ENCODE measurements at places on chromosomes 6 and 20.

- no peak for DNase-seq
These were observed 22.1 kb upstream of the POM121L2 start for GRCh38 chr6:27334141-27334540.

DNA sequence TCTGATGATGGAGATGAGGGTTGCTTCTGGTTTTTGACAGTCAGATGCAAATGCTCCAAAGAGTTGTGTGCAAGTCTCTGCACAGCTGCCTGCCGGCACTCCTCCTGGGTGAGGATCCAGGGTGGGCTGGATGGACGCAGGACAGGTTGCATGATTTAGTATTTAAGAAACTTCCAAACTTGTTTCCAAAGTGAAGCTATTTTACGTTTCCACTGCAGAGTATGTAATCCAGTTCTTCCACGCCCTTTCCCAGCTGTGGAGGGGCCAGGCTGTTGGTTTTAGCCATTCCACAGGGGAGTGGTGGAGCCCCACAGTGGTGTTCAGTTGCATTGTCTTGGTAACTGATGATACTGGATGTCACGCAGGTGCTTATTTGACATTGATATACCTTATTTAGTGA, 157.3 kb downstream of the THBS2 start:
- DNase-seq = no peak

GRCh38 chr20:48820649-48820973, 7.2 kb downstream of the PREX1 start:
- DNase-seq = no peak

GRCh38 chr6:20893412-20893811, 359.2 kb downstream of the CDKAL1 start:
- no peak for DNase-seq

DNA sequence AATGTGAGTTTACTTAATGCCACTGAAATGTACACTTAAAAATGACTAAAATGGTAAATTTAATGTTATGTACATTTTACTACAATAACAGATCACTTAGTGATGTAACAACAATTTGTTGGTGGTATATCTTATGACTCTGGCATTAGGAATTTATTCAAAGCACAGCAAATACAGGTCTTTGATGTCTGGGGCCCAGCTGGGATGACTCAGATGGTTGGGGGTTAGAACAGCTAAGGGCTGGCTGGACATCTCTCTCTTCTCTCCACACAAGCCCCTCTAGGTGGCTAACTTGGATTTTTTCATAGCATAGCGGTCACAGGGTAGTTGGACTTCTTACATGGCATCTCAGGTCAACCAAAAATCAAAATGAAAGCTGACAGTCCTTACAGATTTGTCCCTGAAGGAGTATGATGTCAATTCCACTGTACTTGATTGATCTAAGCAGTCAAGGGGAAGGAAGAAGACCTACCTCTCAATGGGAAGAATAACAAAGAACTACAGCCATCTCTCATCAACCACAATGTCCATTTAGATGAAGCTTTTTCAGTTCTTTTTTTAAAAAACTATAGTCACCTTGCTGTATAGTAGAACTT, 37.5 kb upstream of the LCA5 start:
- DNase-seq = no peak

- DNase-seq = no peak
These were observed 14.0 kb downstream of the DCBLD1 start for GRCh38 chr6:117496383-117496990.

GRCh38 chr6:52579006-52579660, 2.3 kb upstream of the TRAM2 start:
- no peak for DNase-seq

DNA sequence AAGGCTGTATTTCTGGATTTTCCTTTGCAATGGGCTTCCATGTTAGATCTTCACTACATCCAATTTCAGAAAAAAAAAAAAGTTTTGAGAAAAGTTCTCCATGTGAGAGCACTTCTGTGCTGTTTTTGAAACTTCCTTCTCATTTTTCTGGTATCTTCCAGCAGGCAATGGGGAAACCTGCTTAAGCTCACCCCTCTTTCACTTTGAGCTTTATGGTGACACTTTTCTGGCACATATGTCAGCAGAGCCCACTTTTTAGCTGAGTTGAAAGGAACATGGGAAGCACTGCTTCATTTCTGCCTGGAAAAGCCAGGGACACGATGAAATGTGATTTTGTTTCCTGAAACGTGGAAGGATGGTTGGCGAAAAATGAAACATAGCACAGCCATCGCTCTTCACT, 293.7 kb downstream of the PLCB1 start:
- DNase-seq = no peak

DNA sequence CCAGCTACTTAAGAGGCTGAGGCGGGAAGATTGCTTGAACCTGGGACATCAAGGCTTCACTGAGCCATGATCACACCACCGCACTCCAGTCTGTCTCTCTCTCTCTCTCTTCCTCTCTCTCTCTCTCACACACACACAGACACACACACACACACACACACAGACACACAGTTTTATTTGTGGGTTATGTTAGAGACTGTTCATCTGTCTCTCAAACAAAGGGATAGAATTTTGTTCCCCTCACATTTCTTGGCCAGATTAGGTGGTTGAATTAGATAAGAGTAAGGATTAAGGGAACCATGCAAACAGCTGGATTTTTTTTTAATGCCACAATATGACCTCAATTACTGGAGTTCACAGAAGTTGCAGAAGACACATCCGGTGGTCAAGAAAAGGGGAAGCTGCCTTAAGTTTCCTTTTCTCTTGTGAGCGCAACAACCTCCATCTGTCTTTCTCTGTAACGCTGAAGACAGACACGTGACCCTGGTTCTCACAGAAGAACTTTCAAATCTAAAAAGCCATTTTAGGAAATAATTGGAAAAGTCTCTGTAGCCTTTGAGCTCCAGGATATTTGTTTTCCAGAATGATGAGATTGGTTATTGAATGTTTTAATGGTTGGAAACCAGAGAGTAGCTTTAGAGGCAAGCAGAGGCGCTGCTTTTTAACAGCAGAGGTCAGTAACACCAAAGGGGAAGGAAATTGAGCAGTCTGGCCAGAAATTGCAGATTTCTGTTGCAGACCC, 32.9 kb upstream of the LGSN start:
- no peak for DNase-seq

DNA sequence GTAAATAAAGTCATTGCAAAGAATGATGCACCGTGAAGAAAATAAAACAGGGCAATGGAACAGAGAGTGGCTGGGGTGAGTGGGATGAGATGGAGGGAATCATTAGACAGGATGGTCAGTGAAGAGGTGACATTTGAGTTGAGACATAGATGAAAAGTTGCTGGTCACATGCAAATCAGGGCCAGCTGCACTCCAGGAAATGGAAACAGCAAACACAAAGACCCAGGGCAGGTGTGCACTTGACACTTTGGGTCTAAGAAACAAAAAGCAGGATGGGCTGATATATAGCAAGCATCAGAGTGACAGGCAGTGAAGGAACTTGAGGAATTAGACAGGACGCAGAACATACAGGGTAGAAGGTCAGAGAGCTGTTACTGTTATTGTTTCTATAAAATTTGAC, 171.5 kb upstream of the RIPOR2 start:
- DNase-seq = no peak

GRCh38 chr6:43511824-43512415, 1.8 kb upstream of the LRRC73 start:
- no peak for DNase-seq

DNA sequence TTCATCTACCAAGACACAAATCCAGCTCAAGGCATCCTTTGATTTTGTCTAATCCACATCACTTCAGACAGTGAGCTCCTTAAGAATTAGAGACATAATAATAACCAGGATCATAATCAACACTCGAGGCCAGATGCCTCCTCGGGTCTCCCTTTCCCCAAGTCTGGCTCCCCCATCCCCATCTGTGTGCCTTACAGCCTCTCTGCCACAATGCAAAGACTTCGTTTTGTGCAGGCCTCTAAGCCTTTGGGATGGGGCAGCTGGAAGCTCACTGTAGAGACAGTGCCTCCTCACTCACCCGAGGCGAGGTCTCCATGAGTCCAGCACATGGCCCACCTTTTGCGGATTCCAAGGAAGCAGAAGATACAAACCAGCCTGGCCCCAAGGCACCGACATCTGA, 30.3 kb downstream of the LRFN2 start:
- no peak for DNase-seq

DNA sequence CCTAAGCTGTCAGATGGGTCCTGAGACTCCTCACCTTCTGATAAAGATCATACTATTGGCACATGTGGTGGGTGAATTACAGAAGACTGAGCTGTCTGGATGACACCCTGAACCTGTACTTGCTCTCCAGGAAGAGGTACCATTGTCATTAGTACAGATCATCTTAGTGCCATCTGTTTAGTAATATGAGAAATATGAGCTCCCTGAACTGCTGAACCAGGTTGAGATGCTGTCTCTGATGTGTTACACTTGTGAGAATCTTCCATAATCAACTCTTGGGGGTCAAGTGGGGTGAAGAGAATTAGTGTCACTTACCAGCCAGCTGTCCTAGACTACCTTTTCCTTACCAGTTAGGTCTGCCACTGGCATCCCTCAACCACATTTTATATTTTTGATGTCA, 531.0 kb downstream of the EPHA7 start:
- DNase-seq = no peak

- DNase-seq = no peak
These were observed 29.9 kb downstream of the COL20A1 start for GRCh38 chr20:63322933-63323273.

DNA sequence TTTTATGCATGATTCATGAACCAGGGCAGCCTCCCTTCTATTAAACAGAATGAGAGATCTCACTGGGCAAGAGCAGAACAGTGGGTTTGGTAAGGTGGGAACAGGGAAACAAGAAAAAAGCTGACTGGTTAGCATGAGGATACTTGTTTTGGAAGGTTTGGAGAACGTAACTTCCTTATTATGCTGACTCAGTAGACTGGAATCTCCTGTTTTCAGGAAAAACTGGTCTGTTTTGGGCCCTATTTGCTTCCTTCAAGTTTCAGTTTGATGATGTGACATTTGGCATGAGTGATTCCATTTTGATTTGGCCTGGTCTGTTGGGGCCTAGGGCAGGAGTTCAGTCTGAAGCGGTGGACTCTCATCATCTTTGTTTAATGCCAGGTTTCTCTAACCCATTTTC, 172.0 kb downstream of the MYLK4 start:
- no peak for DNase-seq

DNA sequence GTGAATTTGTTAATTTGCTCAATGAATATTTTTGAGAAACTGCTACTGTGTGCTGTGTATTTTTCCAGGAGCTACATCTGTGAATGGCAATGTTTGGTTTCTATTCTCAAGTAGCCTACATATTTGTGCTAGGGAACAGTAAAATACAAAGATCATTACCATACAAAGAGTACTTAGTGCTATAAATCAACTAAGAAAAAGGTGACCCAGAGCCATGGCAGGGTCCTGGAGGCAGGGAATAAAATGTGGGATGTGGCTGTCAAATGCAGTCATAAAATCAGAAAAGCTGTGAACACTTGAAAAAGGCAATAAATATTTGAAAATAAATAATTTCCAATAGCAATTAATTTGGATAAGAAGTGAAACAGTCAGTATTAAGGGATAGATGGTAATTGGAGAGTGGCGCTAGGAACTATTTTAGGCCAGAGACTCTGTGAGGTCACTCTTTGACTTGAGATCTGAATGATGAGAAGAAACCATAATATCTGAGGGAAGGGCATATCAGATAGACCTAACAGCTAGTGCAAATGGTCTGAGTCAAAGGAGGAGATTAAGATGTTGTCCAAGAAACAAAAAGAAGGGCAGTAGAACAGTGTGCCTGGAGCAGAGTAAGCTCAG, 98.8 kb downstream of the MANEA start:
- DNase-seq = no peak

- DNase-seq = no peak
These were observed 583.4 kb downstream of the BCKDHB start for GRCh38 chr6:80689716-80690395.

DNA sequence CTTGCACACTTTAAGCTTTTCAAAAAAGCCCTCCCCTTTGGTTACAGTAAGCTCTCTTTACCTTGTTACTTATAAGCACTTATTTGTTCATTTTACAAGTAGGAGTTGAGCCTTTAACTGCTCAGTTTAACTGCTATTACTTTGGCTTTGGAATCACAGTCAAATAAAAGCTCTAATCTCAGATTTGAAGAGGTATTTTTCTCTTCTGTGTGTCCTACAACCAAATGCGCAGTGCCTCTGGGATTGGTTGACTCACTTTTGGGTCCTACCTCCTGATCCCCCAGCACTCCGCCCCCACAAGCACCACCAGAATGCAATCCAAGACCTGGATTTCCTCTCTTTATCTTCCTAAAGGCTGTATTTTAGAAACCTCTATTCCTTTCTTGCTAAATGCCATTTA, 2.5 kb downstream of the NCOA7 start:
- DNase-seq = no peak

GRCh38 chr6:120274547-120274946, 925.0 kb upstream of the MAN1A1 start:
- no peak for DNase-seq

DNA sequence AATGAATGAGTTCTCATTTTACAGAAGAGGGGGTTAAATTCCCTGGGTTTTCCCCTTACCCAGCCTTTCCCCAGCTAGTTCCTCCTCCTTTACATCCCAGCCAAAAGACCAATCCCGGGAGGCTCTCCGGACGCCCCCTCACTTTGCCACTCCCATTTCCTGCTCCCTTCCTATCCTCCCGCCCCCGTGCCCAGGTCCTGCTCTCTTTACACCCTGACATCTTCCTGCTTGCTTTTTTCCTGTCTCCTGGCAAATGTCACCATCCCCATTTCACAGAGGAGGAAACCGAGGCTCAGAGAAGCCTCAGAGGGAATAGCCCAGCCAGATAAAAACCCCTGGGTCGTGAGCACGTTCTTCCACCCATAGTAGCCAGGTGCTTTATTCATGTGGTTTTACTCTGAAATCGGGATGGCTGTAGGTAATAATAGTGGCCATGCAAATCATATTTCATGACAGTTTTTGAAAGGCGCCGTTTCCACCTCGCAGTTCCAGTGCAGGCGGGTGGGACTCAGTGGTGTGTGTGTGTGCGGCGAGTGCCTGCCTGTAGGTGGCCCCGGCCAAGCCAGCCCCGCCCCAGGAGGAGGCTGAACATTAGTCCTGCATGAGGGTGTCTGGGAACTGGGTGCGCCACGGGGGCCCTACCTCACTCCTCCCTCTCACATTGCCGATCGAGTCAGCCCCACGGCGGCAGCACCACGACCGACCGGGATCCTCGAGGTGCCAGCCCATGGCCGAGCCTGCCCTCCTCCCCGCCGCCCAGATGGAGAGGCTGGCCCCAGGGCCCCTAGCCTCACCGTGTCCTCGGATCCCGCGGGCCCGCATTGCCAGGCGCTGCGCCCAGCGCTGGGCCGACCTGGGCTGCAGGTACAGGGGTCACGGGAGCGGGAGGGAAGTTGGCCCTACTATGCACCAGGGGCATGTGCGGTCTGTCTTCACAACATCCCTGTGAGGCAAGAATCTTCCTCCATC, at the start of gene ARHGAP40:
Gene ARHGAP40, plus strand, starts transcription at position 594 of the 969 bp plus-strand sequence.
- peak; percentile 23 for DNase-seq

DNA sequence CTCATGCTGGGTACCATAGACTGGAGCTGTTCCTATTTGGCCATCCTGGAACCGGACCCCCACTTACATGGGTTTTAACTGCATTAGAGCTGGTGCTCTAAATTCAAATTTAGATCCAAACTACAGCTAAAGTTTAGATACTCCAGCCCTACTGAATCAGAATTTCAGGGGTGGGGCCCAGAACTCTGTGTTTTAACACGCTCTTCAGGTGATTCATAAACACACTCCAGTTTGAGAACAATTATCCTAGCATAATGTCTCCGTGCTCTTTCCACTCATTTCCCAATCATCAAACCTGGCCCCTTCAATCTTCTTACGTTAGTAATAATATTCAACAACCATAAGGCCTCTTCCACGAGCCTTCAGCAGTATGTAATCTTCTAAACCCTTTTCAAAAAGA, 15.3 kb downstream of the TRPC4AP start:
- DNase-seq = no peak
